G401 (cell line): ENCODE measurements at places on chromosomes 7 and 10. TPM values are rescaled to one million over a fixed set of nuclear protein-coding genes. Genes with fewer than 3 reads are reported as not detected.

Gene SHTN1
- 0.62 and 2.4 TPM in 2 replicates for total RNA-seq

Gene UMAD1
- total RNA-seq, result 29.3 and 42.3 TPM in 2 replicates

Gene TUBAL3
- not detected in 2 replicates for total RNA-seq

Gene VTI1A
- total RNA-seq, result 22.7 and 30.5 TPM in 2 replicates

Gene SLC13A4
- total RNA-seq, result 0.31 and 1.2 TPM in 2 replicates

Gene PYROXD2
- not detected in 2 replicates for total RNA-seq

Gene SEMA4G
- total RNA-seq, result 15.3 and 36.2 TPM in 2 replicates

Gene CYP17A1
- total RNA-seq, result not detected in 2 replicates

Gene ZNF727
- not detected in 2 replicates for total RNA-seq

Gene DOCK4
- 0.07 TPM in 1 of 2 replicates, not detected in the other for total RNA-seq

Gene SGMS1
- total RNA-seq, result 10.0 and 25.5 TPM in 2 replicates

Gene HYAL4
- total RNA-seq, result not detected in 2 replicates

Gene FAM13C
- not detected in 2 replicates for total RNA-seq

Gene GPR15LG
- not detected in 2 replicates for total RNA-seq

Gene CAV1
- not detected in 2 replicates for total RNA-seq

Gene MMD2
- total RNA-seq, result not detected in 2 replicates

Gene TRIM73
- 0.20 TPM in 1 of 2 replicates, not detected in the other for total RNA-seq

Gene SMURF1
- 16.7 and 23.0 TPM in 2 replicates for total RNA-seq

Gene TMED4
- 105 and 124 TPM in 2 replicates for total RNA-seq

Gene LUC7L2
- total RNA-seq, result 53.2 and 71.8 TPM in 2 replicates

Gene IL6
- not detected in 2 replicates for total RNA-seq

Gene BCL7B
- 43.6 and 57.5 TPM in 2 replicates for total RNA-seq
